Hippocampal formation (tissue), 2 donors: ENCODE measurements at places on chromosomes 6 and 20.

DNA sequence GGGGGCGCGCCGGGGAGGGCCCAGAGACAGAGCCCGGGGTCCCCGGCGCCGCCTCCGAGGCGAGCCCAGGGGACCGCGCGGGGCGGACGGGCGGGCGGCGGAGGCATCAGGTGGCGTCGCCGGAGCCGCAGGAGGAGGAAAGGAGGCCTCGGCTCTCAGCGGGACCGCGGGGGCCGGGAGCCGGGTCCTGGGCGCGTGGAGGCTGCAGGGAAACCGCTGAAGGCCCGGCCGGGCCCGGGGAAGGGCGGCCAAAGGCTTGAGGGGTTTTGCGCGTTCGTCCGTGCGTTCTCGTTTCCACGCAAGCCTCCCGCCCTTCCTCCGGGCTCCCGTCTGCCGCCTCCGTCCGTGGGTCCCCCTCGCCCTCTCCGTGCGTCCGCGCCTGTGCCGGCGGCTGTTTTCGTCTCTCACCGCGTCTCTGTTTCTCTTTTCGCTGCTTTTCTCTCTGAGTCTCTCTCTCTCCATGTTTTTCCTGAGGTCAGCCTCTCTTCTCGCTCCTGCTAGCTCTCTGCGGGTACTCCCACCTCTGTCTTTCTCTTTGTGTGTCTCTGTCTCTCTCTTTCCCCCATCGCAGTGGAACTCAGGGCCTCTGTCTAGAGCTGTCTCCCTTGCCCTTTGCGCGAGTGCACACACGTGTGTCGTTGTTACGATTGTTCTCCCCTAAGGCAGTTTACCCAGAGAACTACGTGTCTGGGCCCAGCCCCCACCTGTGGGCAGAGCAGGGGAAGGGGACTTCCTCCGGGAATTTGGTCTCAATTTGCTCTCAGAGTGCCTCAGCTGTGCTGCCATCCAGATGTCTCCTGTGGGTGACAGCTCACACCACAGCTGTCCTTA, 2.1 kb downstream of the IRF4 start:
- no peak for DNase-seq

DNA sequence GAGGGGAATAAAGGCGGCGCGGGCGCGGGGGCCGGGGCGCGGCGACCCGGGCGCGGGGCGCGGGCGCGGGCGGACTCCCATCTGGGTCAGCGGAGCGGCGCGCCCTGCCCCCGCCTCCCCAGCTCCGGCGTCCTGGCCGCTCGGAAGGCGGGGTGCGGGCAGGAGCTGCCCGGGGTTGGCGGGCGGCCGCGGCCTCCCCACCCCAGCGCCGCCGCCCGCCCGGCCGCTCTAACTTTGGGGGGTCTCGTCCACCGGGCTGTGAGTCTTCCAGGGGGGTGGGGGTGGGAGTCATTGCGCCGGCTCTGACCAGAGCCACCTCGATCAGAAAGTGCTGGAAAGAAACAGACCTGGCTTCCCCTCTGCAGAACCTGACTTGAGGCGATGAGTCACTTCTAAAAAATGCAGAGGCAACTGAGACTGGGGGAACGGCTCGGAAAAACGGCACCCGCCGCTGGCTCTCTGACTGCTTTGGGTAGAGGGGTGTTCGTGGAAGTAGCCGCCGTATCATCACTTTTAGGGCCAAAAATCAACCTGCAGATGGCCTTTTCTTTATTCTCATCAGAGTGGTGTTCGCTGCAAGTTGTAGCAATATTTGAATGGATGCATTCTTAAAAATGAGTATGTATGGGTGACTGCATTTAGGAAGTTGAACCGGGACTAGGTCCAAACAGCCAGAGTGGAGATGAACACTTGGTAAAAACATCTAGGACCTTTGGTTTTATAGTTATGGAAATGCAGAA, 667 bp downstream of the CAP2 start:
- peak; percentile 15 for DNase-seq

DNA sequence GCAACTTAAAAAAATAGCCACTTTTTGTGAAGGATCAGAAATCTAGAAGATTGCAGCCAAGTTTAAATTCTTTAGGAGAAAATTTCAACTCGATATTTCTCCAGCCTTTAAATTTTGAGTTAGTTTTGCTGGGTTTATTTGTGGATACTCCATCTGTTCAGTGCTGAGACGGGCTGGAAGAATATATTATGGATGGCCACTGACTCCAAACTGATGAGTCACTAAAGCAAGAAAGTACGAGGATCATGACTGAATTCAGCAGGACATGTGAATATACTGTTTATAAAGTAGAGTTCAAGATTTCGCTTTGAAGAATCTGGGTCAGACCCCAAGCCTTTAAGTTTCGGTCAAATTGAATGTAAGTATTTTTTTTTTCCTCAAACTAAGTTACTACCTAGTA, 199.5 kb downstream of the ADGRB3 start:
- no peak for DNase-seq

GRCh38 chr6:50720623-50721022, 7.3 kb downstream of the TFAP2D start:
- DNase-seq = no peak

DNA sequence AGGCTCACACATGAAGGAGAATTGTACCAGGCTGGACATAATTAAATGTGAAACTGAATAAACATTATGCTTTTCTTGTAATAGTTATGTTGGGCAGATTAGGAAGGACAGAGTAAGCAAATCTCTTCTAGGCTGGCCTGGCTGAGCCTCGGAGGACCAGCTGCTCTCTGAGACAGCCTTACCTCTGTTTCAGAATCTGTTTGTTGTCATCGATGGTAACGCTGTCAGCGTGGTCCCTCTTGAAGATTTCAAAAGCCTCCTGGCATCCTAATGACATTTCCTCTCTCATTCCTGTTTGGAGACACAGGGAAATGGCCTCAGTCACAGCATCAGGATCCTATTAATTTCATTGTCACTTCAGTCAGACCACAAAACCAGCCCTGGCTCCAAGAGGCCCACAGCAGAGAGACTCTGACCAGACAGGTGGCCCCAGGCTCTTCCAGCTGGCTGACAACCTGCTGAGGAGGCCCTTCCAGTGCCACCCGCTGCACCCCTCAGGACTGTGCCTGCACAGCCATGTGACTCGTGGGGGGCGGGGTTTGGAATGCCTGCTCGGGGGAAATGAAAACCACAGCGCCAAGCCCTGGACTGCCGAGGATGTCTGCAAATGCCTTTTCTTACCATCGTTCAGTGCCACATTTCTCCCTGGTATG, 108.5 kb upstream of the KCNK16 start:
- peak; percentile 34 for DNase-seq

GRCh38 chr6:33979750-33980149, 166.1 kb downstream of the GRM4 start:
- DNase-seq = no peak

- DNase-seq = no peak
Observed at GRCh38 chr6:129844118-129844891, 16.8 kb downstream of the TMEM244 start.
